ENCODE measurements at places on chromosomes 3 and 15.
A peak's percentile ranks its signal among the peaks of the same experiment; 100 is the strongest.

GRCh38 chr15:83698294-83698693, 44.4 kb downstream of the ADAMTSL3 start:
- no peak for DNase-seq

DNA sequence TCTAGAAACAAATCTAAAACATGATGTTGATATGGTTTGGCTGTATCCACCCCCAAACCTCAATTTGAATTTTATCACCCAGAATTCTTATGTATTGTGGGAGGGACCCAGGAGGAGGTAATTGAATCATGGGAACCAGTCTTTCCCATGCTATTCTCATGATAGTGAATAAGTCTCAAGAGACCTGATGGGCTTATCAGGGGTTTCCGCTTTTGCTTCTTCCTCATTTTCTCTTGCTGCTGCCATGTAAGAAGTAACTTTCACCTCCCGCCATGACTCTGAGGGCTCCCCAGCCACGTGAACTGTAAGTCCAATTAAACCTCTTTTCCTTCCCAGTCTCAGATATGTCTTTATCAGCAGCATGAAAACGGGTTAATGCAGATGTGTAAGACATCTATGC, 232.7 kb upstream of the ONECUT1 start:
- no peak for DNase-seq

GRCh38 chr3:98977520-98977919, 76.0 kb upstream of the DCBLD2 start:
- DNase-seq = no peak

DNA sequence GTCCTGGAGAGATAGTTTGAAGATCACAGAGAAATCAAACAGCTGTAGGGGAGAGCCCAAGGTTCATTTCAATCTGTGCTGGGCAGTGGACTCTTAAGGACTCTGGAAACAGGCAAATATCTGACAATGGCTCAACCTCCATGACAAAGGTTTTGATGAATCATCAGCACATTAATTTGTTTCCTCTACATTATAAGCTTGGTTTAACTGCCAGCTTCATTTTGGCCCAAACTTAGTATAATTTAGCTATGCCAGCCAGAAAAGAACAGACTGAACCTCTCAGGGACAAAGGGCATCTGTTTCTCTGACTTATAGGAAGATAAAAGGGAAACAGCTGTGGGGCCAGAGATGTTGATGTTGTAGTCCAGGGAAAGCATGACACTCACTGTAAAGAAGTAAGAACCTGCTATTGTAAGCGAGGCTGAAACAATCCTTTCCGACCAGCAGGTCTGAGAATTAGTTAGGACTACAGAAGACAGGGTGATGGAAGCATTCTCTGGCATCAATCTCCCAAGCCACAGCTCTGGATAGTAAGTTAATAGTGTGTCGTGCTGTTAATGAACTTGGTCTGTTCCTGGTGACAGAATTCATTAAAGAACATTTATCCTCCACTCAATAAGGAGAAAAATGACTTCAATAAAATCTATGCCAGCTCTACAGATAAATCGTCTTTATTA, 110.1 kb downstream of the KCNMB2 start:
- DNase-seq = no peak

GRCh38 chr3:155519078-155519477, 225.6 kb upstream of the STRIT1 start:
- no peak for DNase-seq

- no peak for DNase-seq
Measured at GRCh38 chr15:85582131-85583079, 202.0 kb downstream of the AKAP13 start.

DNA sequence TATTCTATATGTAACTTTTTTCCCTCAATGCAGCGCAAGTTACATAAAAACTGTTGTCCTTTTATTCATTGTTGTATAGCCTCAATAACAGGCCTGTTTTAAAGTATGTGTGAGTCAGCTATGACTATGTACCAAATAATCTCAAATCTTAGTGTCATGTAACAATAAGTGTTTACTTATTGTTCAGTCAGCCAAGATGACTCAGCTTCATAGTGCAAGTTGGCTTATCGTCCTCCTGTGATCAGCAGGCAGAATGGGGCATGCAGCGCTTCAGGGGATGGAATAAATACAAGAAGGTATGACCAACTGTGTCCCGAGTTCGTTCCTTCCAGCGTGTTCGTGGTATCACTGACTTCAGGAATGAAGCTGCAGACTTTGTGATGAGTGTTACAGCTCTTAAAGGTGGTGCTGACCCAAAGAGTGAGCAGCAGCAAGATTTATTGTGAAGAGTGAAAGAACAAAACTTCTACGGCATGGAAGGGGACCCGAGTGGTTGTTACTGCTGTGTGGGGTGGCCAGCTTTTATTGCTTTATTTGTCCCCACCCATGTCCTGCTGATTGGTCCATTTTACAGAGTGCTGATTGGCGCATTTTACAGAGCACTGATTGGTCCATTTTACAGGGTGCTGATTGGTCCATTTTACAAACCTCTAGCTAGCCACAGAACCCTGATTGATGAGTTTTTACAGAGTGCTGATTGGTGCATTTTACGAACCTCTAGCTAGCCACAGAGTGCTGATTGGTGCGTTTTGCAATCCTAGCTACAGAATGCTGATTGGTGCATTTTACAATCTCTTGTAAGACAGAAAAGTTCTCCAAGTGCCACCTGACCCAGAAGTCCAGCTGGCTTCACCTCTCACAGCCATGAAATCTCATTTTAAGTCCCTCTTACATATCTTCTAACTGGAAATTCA, 1016.0 kb downstream of the MCTP2 start:
- no peak for DNase-seq

GRCh38 chr3:195268576-195269309, 2.2 kb downstream of the XXYLT1 start:
- DNase-seq = no peak

GRCh38 chr3:43691120-43691995, 620 bp downstream of the ABHD5 start:
- DNase-seq = peak; percentile 28

GRCh38 chr3:119829420-119829819, 47.5 kb downstream of the NR1I2 start:
- DNase-seq = no peak

DNA sequence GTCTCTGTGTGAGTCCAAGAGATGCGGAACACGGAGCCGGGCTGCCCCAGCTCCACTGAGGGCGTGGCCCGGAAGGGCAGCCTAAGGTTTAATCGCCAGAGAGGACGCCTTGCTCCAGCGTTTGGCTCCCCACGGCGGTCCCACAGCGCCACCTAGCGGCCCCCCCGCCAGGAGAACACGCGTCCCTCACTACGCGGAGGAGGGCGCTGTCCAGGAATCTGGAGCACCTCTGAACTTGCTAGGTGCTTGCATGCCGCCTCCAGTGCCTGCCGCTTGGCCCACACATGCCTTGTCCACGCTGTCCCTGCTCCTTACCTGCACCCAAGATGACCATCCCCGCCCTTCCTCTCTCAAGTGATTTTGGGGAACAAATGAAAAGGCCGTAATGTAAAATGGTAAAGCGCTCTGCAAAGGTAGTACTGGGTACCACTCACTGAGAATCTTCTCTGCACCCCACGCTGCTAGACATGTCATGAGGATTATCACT, 14.4 kb upstream of the MRPS22 start:
- peak; percentile 67 for DNase-seq

- no peak for DNase-seq
Measured at GRCh38 chr3:173889596-173889995, 492.1 kb downstream of the NLGN1 start.

- no peak for DNase-seq
Measured at GRCh38 chr3:38949994-38950393, 101.8 kb downstream of the SCN11A start.

- no peak for DNase-seq
Measured at GRCh38 chr15:34610354-34610753, 26.9 kb upstream of the GOLGA8B start.

DNA sequence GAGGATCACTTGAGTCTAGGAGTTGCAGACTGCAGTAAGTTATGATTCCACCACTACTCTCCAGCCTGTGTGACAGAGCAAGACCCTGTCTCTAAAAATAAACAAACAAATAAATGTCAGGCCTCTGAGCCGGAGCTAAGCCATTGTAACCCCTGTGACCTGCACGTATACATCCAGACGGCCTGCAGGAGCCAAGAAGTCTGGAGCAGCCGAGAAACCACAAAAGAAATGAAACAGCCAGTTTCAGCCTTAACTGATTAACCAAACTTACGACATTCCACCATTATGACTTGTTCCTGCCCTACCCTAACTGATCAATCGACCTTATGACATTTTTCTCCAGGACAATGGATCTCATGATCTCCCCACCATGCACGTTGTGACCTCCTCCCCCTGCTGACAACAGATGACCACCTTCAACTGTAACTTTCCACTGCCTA, 32.5 kb upstream of the ZKSCAN7 start:
- no peak for DNase-seq

DNA sequence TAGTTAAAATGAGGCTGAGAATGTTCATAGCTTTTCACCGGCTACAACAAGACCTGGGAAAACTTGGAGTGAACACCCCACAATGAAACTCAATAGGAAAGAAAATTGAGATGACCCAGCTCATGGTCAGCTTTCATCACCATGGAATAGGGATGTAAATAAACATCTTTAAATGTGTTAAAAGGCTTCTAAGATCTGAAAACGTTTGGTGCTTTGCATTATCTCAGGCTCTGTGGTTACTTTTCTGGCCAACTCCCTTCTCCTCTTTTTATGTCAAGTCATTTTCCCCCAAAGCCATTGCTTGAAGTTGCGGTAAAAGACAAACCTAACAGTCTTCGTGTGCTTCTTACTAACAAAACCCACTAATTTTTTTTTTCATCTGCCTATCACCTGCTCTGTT, 195.8 kb downstream of the MECOM start:
- DNase-seq = no peak

DNA sequence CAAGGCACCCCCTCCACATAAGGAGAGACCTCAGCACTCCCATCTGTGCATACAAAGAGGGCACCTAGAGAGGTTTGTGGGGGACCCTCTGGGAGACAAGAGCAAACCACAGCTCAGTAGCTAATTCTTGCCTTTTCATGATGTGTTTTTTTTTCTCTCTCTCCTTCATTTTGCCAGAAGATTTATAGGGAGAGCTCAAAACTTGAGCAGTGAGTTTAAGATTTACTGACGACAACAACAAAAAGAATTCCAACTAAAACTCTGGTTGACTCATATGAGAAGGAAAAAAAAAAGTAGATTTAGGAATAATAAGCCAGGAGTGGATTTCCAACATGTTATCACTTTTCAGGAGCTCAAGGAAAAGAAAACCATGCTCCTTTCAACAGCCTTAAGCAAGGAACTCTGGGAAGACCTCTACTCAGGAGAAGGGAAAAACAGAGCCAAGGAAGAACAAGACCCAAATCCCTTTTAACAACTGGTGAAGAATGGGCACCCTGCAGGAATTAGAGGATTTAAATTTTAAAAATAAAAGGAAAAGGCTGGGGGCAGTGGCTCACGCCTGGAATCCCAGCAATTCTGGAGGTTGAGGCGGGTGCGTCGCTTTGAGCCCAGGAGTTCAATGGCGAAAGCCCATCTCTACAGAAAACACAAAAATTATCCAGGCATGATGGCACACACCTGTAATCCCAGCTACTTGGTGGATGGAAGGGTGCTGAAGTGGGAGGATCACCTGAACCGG, 58.2 kb upstream of the RAD18 start:
- no peak for DNase-seq

GRCh38 chr3:117600112-117600511, 890.5 kb downstream of the TUSC7 start:
- DNase-seq = no peak

DNA sequence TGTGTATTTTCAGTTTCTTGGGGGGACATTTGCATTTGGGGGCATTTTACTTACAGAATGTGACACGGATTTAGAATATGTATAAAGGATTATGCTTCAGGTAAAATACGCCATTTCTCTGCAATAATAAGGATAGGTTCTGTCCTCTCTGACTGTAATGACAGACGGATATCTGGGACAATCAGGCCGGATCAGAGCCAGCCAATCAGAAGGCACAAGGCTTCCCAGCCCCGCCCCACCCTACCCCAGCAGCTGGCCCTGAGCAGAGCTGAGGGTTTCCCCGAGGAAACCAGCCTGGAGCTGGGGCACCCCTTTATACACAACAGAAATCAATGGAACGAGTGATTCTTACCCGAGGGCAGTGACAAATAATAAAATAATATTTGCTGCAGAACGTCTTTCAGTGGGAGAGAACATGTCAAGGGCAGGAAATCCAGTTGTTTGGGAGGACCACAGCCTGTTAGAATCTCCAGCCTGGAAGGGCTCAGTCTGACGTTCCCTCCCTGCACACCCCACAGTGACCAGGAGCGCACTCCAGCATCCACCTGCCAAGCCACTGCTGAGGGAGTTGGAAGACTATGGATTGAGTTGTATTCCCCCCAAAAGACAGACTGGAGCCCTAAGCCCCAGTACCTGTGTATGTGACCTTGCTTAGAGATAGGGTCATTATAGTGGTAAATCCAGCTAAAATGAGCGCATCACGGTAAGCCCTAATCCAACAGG, 30.3 kb upstream of the SEC13 start:
- DNase-seq = no peak

DNA sequence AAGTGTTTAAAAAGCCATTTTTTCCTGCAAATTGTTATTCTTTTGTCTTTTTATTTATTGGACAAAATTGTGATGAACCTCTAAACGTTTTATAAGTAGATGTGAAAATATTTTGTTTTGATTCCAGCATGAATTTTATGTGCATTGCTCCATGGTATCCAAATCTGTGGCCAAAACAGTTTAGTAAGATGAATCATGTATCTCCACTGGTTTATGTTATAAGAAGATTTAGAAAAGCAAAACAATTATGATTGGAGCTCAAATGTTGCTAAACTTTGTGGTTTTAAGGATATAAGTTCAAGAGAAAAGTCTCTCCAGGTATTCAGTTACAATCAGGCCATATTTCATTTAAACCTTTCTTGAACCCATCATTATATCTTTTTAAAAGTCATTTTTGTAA, 80.9 kb downstream of the NECTIN3 start:
- no peak for DNase-seq

- no peak for DNase-seq
Measured at GRCh38 chr3:193640165-193640715, 47.2 kb downstream of the OPA1 start.

DNA sequence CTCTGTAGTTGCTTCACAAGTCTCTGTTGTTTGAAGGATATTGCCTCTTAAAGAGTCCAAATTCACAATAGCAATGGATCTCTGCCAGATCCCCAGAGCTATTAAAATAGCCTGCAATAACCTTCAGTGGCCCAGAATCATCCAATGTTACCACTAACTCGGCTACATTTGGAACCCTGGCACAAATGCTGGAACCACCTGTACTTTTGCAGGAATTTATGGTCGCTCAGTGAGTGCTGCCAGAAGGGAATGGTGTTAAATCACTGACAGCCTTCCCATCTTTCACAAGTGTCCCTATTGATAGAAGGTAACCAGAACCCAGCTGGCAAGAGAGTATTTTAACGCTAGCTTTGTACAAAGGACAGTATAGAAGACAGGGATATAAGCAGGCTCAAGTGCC, 298.8 kb upstream of the PLSCR5 start:
- DNase-seq = no peak

- DNase-seq = peak; percentile 68
Measured at GRCh38 chr3:183576487-183577107, 21.1 kb upstream of the KLHL6 start.

- DNase-seq = no peak
Measured at GRCh38 chr3:11246663-11246970, 25.6 kb upstream of the ATG7 start.

- no peak for DNase-seq
Measured at GRCh38 chr15:51353976-51354375, 12.5 kb downstream of the GLDN start.

Measured in NCI-H1092 (cell line).